Adrenal gland (tissue), 19 donors: ENCODE measurements at places on chromosomes 11 and 22. TPM values are rescaled to one million over a fixed set of nuclear protein-coding genes. Genes with fewer than 3 reads are reported as not detected.

PATE3 gene
- total RNA-seq: not detected

TYR gene
- not detected for total RNA-seq

DEFB131B gene
- total RNA-seq: not detected

CCDC134 gene
- 50.2 TPM for total RNA-seq

DNA sequence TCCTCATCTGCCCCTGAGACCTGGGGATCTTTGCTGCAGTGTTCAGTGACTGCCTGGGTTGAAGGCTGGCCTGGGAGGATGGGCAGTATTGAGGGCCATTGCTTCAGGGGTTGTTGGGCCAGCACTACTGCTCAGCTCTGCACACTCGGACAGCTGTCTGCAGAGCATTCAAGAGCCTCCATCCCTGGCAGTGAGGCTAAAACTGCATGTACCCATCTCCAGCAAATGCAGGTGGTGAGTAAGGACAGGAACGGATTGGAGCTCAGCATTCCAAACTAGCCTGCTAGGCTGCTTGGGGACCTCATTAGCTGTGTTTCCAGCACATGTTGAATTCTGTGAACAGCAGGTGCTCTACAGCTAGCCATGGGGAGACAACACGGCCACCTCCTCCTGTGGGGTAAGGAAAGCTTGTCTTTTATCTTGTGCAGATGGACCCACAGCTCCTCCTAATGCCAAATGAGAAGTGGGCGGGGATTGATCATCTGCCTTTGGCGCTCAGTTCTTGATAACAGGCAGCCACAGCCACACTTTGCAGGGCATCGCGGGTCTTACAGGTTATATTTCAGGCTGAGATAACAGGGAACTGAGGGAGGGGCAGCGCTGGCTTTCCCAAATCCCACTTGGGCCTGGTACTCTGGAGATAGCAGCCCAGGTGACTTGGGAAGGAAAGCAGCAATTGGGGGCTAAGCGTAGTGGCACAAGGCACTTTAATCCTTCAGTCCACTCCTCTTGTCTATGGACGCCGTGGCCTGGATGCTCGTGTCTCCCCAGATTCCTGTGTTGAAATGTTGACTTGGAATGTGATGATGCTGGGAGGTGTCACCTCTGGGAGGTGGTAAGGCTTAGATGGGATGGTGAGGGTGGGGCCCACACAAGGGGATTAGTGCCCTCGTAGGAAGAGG lies 254.5 kb upstream of the B3GAT1 start:
- DNase-seq: no peak

DNA sequence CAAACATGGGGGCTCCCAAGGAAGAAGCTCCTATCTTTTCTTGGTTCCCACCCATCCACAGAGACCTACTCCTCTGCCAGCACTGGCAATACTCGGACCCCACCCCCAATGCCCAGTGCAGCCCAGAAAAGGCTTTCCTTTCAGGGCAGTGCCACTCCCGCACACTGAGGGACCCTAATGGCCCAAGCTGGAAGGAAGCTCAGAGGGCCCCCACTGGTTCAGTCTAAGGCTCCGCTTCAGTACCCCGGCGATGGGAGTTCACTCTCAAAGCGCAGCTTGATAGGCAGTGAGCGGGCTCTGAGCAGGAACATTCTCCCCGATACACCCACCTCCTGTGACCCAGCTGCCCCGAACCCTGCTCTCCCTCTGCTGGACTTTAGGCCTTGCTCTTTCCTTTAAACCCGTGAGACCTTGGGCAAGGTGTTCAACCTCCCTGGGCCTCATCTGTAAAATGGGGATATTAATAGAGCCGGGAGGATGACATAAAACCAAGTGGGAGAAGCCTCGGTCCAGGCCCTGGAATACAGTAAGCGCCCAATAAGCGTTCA lies 48.4 kb downstream of the CHRDL2 start:
- DNase-seq: peak; percentile 5

GRCh38 chr22:29511126-29511862 lies 31.3 kb downstream of the NEFH start:
- no peak for DNase-seq

DNA sequence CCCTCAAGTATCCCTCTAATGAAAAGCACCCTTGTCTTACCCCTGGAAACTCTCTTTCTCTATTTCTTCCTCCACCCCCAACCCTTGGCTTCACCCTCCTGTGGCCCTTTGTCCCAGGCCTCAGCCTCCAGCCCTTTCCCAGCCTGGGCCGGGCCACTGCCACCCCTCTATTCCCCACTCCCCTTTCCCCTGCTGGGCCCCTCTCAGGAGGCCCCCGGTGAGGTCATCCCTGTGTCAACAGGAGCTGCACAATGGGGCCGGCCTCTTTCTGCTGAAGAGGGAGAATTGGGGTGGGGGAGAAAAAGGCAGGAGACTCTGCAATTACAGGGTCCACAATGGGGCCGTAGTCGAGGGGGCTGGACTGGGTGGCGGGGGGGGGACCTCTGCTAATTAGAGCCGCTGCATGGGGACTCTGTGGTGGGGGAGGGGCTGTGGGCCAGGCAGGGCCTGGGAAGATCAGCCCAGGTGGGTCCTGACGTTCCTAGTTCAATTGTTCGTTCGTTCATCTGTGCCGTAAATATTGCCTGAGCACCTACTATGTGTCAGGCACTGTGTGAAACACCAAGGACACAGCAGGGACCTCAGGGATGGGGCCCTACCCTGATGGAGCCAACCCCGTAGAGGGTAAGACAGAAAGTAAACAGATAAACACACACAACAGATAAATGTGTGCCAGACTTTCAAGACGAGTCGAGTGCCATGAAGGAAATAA lies 18.5 kb upstream of the MPPED1 start:
- DNase-seq: no peak

GRCh38 chr22:32469799-32470212 lies 4.8 kb upstream of the FBXO7 start:
- peak; percentile 64 for DNase-seq

- DNase-seq: no peak
These were observed 624.4 kb downstream of the BRD1 start for GRCh38 chr22:49203091-49203858.
